Activated CD8-positive, alpha-beta memory T cell treated with anti-CD3 and anti-CD28 coated beads for 24 hours (primary cell): ENCODE measurements at places on chromosomes 6 and 20.
A peak's percentile ranks its signal among the peaks of the same experiment; 100 is the strongest.

DNA sequence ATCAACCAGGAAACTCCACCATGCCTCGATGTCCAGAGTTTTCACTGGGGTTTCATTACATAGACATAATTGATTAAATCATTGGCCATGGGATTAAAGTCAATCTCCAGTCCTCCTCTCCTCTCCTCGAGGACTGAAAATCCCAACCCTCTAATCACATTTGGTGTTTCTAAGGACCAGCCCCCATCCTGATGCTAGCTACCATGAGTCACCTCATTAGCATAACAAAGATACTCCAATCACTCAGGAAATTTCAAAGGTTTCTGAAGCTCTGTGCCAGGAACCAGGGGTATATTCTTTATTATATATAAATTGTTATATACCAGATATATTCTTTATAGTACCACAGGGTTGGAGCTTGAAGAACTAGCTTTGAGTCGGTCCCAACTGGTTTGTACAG, 212.9 kb upstream of the PRND start:
- DNase-seq = no peak

GRCh38 chr6:25583099-25583498, 68.9 kb upstream of the SCGN start:
- no peak for DNase-seq

DNA sequence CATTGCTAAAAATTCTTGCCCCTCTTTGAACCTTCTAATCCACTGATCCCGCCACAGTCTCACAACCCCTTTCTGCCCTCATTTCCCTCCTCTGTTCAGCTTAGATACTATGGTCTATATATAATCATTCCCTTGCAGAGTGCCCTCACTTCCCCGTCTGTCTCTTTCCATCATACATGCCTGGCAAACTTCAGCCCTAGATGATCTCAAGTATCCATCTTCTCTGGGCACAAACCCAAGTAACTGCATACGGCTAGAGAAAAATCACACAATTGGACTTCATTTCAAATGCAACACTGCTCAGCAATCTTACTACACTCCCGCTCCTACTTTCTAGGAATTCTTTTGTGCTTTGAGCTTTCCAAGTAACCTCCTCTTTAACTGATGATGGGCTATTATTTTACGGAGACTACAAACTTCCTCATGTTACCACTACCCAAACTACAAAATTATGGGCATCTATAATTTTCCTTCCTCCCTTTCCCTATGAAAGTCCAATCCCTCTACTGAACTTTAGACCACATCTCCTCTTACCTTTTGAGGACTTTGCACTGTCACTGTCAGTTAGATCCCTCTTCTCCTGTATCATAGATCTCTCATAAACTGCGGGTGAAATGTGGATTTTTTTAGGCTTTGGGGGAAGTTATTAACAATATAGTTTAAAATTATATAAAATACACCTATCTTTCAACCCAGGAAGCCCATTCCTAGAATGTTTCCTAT, 135.6 kb downstream of the BTBD9 start:
- DNase-seq = no peak

DNA sequence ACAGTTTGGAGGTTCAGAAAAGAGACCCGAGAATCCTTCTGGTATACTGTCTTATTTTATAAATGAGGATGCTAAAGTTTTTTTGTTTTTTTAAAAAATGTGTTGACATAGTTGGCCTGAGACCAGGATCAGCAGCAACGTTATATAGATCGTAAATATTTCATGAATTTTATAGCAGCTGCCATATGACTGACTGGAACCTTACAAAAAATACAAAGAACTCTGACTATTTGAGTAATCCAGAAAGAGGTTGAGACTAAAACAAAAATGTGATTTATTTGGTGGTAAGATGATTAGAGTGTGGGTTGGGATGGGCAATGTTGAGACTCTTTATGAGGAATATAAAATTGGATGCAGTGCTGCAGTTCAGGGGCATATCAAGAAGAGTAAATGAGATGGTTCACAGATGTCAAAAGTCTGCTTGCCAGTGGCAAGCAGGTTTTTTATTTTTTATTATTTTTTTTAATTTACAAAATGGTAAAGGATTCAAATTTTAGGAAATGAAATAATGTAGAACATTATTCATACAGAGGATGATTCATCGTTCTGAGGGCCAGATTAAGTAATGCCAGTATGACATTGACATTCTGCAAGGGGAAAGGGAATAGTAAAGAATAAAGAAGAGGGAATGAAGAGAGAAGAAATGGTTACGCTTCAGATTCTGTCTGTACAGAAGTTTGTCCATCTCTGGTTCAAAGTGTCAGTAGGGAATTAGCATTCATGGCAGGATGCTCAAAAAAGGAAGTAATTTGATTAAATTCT, 58.5 kb downstream of the SCAF8 start:
- no peak for DNase-seq

DNA sequence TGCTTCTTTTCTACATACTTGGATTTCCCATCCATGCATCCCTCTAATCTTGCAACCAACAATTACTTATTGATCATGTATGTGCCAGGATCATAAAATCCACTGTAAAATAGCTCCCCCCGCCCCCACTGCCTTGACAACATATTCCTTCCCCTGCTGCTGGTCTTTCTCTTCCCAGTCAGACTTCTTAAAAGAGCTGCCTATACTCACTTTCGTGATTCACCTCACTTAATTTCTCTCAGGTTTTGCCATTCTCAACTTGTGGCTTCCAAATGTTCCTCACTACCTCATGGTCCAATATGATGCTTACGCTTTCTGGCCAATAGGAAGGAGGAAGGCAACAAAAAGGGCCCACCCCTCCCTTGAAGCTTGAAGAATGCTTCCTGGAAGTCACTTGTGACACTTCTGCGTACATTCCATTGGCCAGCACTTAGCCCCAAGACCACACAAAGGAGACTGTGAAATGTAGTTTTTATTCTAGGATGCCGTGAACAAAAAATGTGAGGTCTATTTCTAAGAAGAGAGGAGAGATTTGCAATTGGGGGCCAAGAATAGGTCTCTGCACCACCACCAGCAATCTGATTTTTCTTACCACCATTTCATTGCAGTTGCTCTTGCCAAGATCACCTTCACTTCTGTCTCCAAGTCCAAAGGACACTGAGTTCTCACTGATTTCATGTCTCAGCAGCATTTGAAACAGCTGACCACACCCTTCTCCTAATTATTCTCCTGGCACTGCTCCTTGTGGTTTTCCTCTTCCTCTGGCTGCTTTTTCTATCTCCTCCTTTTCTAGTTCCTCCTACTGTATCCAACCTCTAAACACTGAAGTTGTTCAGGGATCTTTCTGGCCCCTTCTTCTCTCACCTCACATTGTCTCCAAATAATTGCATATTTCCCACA, 30.8 kb downstream of the CD164 start:
- DNase-seq = no peak

- no peak for DNase-seq
Observed at GRCh38 chr6:145169726-145170224, 565.5 kb downstream of the EPM2A start.

GRCh38 chr20:8372824-8373380, 240.8 kb downstream of the PLCB1 start:
- DNase-seq = no peak

GRCh38 chr6:45002390-45003105, 325.6 kb upstream of the RUNX2 start:
- DNase-seq = no peak

GRCh38 chr6:30688569-30688968, 2.1 kb upstream of the PPP1R18 start:
- DNase-seq = no peak

GRCh38 chr6:73032586-73032985, 192.7 kb downstream of the KHDC1L start:
- DNase-seq = no peak

- DNase-seq = no peak
Observed at GRCh38 chr6:27106382-27106781, 141.1 kb upstream of the PRSS16 start.

- DNase-seq = no peak
Observed at GRCh38 chr6:54860132-54860531, 13.6 kb downstream of the FAM83B start.

DNA sequence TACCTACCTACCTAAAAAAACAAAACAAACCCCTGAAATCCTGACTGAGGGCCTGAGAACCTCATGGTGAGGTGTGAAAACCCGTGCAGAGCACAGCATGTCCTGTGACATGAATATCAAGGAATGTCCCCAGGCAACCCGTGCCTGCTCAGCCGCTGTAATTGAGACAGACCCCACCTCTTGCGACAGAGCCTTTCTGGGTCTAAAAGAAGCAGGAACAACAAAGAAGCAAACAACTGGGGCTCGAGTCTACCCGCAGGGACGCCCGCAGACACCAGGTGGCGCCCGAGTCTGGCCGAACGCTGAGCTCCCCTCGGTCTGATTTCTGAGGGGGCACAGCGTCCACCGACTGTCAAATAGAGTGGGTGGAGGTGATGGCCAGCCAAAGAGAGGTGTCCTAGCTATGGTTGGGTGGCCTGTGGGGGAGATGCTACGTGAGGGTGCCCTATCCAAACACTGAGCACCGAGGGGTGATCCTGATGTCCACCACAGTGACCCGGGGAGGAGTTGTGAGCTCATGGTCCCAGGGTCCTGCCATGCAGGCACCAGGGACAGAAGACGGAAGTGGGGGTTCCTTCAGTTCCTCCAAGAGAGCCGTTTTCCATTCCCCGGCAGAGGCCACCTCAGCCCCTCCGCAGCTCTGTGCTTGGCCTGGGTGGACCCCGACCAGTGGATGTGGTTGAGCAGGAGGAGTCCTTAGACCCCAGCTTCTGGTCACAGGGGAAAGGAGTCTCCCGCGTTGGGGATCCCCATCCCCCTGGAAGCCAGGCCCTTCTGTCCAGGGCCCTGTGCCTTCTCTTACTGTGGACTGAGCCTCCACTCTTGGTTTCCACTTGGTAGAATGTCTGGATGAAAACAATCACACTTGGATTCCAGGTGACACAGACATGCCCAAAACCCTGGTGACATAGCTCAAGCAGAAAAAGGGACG, 268.2 kb downstream of the CDC5L start:
- peak; percentile 94 for DNase-seq

DNA sequence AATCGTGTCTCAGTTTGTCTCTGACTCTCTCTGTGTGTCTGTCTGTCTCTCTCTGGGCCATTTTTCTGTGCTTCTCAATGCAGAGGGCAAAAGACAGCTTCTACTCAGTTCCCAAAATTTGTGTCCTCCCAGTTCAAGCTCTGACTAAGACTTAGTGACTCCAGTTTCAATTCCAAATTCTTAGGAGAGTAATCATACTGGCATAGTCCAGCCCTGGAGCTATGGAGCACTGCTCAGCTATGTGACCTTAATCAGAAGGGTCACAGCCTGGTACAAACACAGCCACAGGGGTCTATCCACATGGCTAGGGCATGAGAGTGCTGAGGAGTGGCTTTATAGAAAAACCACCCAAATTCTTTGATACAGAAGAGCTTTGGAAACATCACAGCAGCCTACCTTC, 91.9 kb downstream of the FOXF2 start:
- no peak for DNase-seq
